ENCODE measurements at places on chromosomes 7 and 10.

GRCh38 chr7:84479059-84479458 is 284.5 kb upstream of the SEMA3A start:
- DNase-seq = no peak

DNA sequence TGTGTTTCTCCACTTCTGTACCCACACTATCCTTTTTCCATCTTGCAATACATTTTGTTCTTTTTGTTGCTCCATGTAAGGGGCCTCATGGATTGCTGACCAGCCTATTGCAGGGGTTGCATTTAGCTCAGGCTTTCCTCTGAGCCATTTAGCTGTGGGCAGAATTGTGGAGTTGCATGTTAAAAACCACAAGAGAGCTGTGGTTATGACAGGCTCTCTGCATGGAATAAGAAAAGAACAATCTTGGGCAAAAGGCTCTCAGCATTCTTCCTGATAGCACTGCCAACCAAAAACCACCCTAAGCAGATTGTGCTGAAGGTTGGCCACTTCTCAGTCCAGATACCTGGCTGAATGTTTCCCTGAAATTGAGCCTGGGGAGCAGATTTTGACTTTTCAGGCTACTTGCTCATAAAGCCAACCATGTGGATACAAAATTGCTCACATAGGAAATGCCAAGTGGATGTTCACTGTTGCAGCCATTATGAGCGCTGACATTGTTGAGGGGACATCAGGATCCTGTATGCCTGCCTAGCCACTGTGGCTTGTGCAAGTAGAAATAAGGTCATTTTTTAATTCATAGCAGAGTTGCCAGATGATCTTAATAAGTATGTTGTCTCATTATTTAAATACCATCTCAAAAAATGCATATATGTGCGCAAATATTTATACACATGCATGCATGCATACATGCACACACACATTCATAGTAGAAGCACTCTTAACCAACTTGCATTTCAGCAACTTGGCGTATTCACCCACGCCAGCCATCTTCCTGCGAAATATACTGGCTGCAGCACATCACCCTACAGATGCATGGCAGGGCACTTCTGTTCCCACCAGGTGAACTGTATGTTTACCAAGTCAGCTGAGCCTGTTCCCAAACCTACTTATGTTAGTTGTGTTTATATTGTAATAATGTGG is 695.4 kb downstream of the LRMDA start:
- no peak for DNase-seq

- no peak for DNase-seq
Observed at GRCh38 chr7:5222841-5223411, 32.9 kb downstream of the WIPI2 start.

DNA sequence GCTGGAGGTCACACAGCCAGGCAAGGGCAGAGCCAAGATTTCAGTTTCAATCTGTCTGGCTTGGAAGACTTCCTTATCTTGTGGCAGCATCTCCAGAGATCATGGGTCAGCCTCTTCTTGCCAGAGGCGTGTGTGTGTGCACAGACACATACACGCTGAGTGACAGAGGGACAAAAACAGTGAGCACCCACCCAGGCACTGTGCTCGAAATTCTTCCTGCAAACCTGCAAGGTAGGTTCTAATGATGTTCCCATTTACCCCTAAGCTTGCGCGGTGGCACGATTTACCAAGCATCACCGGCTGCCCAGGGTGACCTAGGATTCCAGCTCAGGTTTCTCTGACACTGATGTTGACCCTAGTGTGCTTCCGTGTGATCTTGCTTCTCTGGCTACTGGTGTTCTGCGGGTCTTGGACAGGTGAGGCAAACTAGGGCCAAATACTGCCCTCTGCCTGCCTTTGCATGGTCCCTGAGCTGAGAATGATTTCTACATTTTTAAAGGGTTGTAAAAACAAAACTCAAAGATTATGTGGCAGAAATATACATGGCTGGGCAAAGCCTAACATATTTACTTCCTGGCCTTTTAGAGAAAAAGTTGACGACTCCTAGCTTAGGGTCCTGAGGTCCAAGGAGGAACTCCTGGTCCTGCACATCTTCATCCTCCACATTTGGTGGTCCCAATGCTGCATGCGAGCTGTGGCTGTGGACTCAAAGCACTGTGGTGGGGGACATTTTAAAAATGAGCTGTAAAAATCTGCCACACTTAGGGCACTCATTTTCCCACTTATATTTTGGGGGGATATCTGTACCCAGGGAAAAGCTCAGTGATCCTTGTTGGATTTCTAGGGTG is 268.5 kb downstream of the RPS24 start:
- no peak for DNase-seq

GRCh38 chr7:88224601-88225275 is 4.9 kb upstream of the SRI start:
- peak; percentile 55 for DNase-seq

- DNase-seq = no peak
Observed at GRCh38 chr7:128783143-128783861, 7.7 kb upstream of the OPN1SW start.

DNA sequence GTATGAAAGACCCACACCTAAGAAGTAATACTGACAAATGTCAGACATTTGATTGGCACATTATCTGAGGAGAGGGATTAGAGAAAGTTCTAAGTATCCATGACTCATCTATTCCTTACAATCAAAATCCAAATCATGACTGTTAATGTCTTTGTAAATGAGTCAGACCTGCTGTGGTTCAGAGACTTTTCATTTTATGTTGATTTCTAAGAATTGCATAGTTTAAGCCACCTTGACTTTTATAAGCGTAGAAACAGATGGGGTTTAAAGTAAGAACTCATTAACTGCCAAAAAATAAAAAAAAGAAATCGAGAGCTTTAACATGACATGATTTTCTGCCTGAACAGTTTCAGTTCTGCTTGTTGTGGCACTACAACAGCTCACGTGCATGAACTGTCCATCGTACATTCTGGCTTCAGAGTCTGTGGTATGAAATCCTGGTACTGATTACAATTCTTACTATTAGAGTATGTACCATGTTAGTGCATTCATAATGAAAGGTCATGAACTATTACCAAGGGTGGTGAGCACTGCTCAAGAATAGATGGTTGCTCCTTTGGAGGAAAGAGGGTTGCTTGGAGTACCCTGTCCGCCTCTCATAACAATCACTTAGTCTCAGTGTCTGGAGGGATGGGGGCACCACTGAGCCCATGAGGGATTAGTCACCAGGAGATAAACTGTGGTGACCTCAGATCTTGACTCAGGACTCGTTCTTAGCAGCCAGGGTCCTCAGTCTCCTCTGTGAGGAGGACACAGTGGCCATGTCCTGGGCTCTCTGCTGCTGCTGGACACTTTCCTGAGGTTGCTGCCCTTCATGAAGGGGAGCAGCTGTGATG is 42.2 kb downstream of the ACSM6 start:
- peak; percentile 81 for DNase-seq

DNA sequence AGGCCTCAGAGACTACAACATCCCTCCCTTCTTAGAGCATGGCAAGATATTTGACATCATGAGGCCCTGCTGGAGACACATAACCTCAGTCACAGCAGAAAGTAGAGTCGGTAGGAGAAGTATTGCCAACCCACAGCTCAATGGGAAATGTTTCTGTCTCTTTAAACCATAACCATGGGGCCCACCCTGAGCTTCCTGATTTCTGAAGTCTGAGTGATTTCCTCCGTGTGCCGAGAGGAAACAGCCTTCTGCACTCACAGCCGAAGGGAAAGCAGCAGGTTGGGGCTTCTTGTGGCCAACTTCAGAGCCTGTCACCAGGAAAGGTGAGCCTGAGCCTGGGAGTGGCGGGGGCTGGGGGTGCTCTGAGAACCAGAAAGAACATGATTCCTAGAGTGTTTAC is at the start of gene GIMAP1:
Gene GIMAP1 (plus strand): TSS at position 246 of the 400 bp plus-strand sequence. CDS start 2,435 bp downstream, outside the sequence.
- no peak for DNase-seq

- no peak for DNase-seq
Observed at GRCh38 chr7:11726001-11726793, 105.8 kb downstream of the THSD7A start.

DNA sequence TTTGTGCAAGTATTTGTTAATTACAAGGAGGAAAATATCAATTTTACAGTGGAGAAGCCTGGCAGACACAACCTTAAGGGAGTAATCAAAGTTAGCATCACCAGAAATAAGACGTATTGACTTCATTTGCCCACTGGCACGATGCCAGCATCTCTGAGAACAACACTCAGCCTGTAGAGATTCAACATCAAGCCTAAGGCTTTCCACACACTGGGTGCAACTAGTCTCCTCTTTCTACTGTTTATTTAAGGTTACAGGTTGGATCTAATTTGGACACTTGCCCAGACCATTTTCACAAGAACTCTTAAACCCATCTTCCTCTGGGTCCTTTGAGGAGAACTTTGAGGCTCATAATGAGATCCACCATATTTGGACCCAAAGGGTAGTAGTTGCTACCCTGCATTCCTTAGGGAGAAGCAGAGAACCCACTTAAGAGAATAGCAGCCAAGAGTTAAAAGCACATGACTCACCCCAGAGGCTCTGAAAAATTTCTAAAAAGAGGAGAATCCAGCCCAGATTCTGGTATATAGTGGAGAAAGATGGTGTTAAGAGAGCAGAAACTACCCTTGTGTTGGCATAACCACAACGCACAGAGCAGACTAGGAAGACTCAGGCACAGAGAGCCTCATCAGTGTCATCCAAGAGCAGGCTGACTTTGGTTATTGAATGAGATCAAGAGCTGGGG is 97.3 kb downstream of the CCDC71L start:
- DNase-seq = no peak

- no peak for DNase-seq
Observed at GRCh38 chr7:110027385-110027784, 1063.5 kb upstream of the LRRN3 start.

GRCh38 chr10:31419394-31420063 is 100.5 kb downstream of the ZEB1 start:
- DNase-seq = no peak

- DNase-seq = no peak
Observed at GRCh38 chr7:50202052-50202555, 102.4 kb upstream of the IKZF1 start.

DNA sequence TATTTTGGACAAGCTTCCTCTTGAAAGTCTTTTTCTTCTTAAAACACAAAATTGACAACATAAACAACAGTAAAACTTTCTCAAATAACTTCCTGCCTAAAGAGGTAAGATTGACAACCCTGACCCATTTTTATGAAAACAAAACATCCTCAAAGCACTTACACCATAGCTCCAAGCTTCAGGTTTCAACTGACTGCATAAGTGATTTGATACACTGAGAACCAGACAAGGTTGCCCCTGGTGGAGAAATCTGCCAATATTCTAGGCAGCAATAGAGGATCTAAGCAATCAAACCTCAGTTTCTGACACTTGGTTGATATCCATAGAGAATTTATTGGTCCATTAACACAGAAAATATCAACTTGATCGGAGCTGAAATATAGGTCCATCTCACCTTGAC is 147.8 kb downstream of the ELAPOR2 start:
- DNase-seq = no peak

GRCh38 chr7:155291045-155291530 is 6.6 kb upstream of the INSIG1 start:
- peak; percentile 44 for DNase-seq

DNA sequence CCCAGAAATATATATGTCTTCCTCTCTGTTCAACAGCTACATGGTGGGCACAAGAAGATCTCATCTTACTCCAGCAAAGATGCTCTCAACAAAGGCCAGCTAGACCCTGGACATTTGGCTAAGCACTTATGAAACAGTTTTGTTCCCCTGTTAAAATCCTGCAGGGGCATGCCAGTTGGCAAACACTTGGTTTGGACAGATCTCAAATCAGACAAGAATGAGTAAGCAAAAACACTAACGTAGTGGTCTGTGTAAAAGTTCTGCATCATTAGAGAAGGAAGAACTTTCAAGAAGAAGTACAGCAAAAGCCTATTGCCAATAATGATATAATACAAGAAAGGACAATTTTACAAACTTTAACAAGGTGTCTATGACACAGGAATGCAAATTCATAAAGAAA is 125.6 kb downstream of the CALN1 start:
- no peak for DNase-seq

DNA sequence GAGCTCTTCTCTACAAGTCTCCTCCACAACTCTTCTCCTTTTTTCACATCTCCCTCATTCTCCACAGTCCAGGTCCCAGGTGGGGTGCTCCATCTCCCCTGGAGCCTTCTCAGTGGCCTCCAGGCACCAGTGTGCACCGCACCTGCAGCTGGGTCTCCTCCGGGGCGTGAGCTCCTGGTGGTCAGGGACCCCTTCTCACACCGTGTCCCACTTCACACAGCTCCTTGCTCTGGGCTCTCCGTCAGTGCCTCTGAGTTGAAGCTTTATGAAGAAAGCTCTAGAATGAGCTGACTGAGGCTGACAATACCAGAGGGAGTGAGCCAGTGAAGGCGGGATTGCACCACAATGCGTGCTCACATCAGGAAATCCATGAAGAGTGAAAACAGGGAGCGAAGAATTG is 290.2 kb downstream of the DNAJB6 start:
- DNase-seq = no peak

- no peak for DNase-seq
Observed at GRCh38 chr7:131931370-131931769, 374.9 kb upstream of the PODXL start.

- DNase-seq = no peak
Observed at GRCh38 chr10:28684157-28684985, 7.0 kb downstream of the BAMBI start.

DNA sequence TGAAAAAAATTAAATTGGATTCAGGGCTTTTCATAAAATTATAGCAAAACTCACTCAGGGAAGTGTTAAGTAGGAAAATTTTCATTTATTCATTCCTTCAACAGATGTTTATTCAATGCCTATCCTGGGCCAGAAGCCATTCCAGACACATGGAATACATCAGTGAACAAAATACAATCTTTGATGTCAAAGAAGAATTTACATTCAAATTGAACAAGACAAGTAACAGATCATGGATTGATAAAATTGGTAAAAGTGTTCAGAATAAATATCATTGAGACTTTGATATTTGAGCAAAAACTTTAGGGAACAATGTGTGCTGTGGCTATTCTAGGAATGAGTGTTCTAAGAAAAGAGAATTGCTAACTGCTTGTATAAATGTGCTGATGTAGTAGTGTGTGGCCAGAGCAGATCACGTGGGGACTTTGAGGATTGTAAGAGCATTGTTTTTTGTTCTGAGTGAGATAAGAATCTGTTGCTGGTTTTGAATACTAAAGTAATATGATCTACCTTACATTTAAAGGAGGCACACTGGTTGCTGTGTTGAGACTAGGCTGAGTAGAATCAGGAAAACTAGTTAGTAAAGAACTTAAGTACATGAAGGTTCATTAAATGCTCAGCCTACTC is 957.2 kb downstream of the PCDH15 start:
- no peak for DNase-seq

DNA sequence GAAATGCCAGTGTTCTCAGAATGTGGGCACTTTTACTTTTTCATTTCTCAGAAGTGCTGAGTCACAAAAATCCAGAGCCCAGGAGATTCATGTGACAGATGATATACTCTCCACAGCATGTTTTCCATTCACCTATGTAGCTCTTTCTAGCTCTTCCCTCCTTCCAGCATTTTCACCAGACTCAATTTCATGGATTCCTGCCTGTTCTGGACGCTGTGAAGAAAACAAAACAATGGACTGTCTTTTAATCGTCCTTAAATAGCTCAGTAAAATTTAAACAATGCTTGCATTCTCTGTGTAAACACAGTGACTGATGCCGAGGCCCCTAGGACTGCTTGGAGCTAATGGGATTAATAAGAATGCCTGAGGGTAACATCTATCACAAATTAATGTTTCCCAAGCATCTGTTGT is 25.5 kb downstream of the ZNF713 start:
- no peak for DNase-seq

GRCh38 chr10:69780077-69780476 is 21.6 kb upstream of the COL13A1 start:
- DNase-seq = no peak
